ENCODE measurements at places on chromosomes 6 and 20. TPM values are rescaled to one million over a fixed set of nuclear protein-coding genes. Genes with fewer than 3 reads are reported as not detected.

- DNase-seq, result no peak
- H3K27me3 ChIP-seq, result no peaks in the 10 kb centered on the region
- H3K27ac ChIP-seq, result no peak overlapping the region
- no peaks in the 10 kb centered on the region for H3K4me1 ChIP-seq
These were observed 32.3 kb downstream of the GSTA3 start for GRCh38 chr6:52877168-52877567.

GRCh38 chr6:145736661-145737144 lies 1.4 kb upstream of the EPM2A start:
- H3K4me1 ChIP-seq, result peaks cover 28% of the 10 kb centered on the region
- peak overlapping the region; percentile 70 for H3K4me3 ChIP-seq
- no peaks in the 10 kb centered on the region for H3K36me3 ChIP-seq
- peak overlapping the region; percentile 97 for H3K27ac ChIP-seq

DNA sequence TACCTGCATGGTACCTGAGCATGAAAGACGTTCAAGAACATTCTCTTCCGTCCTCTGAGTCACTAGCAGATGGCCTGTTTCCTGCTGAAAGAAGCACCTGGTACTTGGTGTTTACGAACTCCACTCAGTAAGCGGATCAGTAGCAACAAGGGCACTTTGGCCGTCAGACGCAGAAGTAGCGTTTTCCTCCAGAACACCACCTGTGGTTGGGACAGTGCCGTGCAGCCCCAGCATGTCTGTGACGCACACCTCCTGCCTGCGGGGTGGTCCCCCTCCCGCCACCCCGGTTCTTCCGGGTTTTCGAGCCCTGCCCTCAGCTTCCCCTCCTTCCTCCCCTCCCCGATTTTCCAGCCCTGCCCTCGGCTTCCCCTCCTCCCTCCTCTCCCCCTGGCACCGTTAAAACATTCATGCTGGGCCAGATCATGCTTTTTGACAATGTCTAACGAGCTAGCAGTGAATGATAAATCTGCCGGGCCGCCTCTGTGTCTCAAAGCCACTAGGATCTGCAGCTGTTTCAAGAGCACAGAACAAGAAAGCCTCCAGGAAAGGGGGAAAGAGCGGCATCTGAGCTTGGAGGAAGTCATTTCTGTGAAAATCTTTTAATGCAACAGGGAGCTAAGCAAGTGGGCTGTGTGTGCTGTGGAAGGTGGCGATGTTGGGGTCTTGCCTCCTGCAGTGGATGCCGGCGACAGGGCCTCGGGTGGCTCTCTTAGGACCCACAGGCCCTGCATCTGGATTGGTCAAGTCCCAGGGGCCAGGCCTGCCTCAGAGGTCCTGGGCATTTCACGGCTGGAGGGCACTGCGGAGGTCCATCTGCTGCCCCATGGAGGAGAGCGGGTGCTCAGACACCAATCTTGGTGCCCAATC lies 207.9 kb downstream of the ERMARD start:
- H3K4me1 ChIP-seq, result peaks cover 19% of the 10 kb centered on the region
- H3K4me3 ChIP-seq, result peak overlapping the region; percentile 18
- no peaks in the 10 kb centered on the region for H3K27me3 ChIP-seq
- H3K27ac ChIP-seq, result peak overlapping the region; percentile 1
- H3K36me3 ChIP-seq, result no peaks in the 10 kb centered on the region
- peak; percentile 88 for DNase-seq

GRCh38 chr20:63420359-63421093 lies 51.9 kb downstream of the KCNQ2 start:
- no peaks in the 10 kb centered on the region for H3K36me3 ChIP-seq
- H3K4me1 ChIP-seq, result no peaks in the 10 kb centered on the region
- no peak for DNase-seq
- H3K4me3 ChIP-seq, result no peak overlapping the region
- H3K27me3 ChIP-seq, result no peaks in the 10 kb centered on the region
- H3K27ac ChIP-seq, result no peak overlapping the region

IRF4 gene
- total RNA-seq, result 5.3 TPM

CCN6 gene
- not detected for total RNA-seq

- peaks cover 15% of the 10 kb centered on the region for H3K4me1 ChIP-seq
- no peaks in the 10 kb centered on the region for H3K36me3 ChIP-seq
- H3K27me3 ChIP-seq, result no peaks in the 10 kb centered on the region
- H3K4me3 ChIP-seq, result no peak overlapping the region
- no peak overlapping the region for H3K27ac ChIP-seq
- peak; percentile 41 for DNase-seq
These were observed 124.2 kb downstream of the SLC24A3 start for GRCh38 chr20:19336631-19337030.

RAD21L1 gene
- total RNA-seq, result not detected

SRSF6 gene
- 76.9 TPM for total RNA-seq

GRCh38 chr6:114878091-114878490 lies 535.3 kb upstream of the HS3ST5 start:
- no peaks in the 10 kb centered on the region for H3K4me1 ChIP-seq
- no peaks in the 10 kb centered on the region for H3K27me3 ChIP-seq
- H3K4me3 ChIP-seq, result no peak overlapping the region
- DNase-seq, result no peak

DNA sequence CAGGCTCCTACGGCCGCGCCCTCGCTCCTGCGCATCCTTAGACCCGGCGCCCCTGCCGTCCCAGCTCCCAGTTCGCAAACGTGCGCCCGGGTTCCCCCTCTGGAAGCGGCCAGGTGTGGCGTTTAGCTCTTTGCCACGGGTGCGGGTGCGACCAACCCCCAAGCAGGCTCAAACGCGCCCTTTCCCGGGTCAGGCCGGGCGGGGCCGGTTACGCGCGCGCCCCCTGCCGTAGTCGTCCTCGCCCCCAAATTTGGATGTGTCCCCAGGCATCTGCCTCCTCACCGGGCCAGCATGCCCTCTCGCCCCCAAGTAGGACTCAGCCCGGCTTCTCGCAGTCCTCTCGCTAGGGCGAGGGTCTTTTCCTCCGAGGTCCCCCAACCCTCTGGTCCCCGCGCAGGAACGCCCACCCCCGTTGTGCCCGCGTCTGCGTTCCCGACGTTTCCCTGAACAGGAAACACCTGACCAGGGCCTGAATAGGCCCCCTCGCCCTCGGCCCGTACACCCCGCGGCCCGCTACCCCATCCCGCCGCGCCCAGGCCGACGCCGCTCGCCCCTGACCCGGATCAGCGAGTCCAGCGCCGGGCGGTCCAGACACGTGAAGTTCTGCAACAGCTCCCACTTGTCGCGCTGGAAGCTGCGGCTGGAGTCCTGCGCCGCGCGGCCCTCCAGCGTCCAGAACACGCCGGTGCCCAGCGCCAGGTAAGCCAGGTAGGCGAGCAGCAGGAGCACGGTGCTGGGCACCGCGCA lies 520 bp downstream of the KCNK17 start:
- H3K4me3 ChIP-seq, result peak overlapping the region; percentile 38
- H3K27ac ChIP-seq, result no peak overlapping the region
- DNase-seq, result no peak
- no peaks in the 10 kb centered on the region for H3K36me3 ChIP-seq
- H3K4me1 ChIP-seq, result peaks cover 20% of the 10 kb centered on the region

DNA sequence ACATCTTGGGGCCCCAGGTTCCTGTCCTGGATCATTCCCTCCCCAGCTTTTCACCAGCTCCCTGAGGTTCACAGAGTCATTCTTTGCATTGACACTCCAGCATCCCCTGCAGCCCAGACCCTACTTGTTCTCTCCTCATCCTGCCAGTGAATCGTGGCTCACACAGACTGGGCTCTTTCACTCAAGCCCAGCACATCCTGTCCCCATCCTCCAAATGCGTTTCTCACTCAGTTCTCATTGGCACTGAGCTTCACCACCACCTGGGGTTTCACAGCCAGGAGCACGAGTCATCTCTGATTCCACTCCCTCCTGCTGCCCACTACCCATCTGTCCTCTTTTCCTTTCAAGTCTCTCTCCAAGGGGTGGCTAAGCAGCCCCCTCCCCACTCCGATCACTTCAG lies 85.4 kb upstream of the NNAT start:
- DNase-seq, result no peak
- H3K27me3 ChIP-seq, result peaks cover 45% of the 10 kb centered on the region
- no peaks in the 10 kb centered on the region for H3K36me3 ChIP-seq
- H3K4me1 ChIP-seq, result no peaks in the 10 kb centered on the region

DNA sequence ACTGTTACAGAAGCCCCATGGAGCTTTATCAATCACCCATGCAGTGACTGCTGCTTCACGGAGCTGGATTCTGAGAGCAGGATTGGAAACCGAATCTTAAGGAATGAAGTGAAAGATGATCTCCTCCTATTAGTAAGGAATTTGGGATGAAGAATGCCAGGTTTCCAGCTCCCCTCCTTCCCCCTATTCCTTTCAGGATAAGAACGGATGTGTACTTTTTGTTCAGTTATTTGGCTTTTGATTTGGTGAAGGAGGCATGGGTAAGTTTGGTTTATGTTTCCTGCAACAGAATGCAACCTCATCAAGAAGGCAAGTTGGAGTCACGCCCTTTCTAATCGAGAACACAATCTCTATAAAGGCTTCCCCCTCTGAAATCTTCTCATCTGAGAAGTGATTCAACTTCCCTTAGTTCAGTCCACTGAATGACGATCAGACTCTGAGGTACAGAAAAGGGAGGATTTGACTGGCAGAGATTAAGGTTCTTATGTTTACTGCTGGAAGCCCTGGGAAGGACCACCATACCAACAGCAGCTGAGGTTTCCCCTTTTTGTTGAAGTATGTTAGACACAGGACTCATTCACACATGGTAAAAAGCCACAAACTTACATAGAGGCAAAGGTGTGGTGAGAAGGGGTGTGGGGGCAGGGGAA lies 5.5 kb downstream of the ELMO2 start:
- H3K4me1 ChIP-seq, result peaks cover 70% of the 10 kb centered on the region
- H3K4me3 ChIP-seq, result peak overlapping the region; percentile 3
- no peaks in the 10 kb centered on the region for H3K27me3 ChIP-seq
- H3K36me3 ChIP-seq, result peaks cover 4% of the 10 kb centered on the region

GRCh38 chr20:25259358-25259757 lies 11.5 kb downstream of the PYGB start:
- no peak overlapping the region for H3K27ac ChIP-seq
- peaks cover 14% of the 10 kb centered on the region for H3K4me1 ChIP-seq
- no peak for DNase-seq

DNA sequence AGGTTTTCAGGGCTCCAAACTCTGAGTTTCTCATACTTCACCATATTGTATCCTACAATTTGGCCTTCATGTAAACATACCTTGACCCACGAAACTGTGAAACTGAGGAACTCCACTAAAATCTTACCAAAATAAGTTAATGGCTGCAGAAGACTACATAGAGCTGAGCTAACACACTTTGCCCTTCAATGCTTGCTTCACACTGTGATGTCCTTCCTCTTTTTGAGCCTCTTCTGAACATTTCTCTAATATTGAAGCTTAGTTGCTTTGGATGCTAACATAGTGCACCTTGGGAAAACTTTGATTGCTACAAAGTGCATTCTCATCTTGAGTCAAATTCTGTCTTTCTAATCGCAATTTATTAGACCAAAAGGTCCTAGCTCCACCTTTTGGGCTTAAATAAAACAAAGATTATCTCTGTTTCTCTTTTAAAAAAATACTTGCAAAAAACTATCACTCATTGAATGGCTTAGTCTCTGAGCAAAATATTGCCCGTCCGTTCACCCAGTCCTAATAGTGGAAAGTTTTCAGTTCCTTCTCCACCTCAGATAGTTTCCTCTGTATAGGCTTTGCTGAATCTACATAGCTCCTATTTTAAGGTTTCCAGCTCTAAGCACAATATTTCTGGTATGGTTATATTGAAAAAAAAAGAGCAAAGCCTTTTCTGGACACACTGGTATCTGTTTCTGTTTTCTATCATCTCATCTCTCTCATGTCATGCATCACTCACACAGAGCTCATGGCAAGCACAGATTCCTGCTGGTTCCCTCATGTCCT lies 494.6 kb downstream of the RFPL4B start:
- no peaks in the 10 kb centered on the region for H3K27me3 ChIP-seq
- no peak for DNase-seq
- no peaks in the 10 kb centered on the region for H3K36me3 ChIP-seq

- no peaks in the 10 kb centered on the region for H3K27me3 ChIP-seq
- DNase-seq, result no peak
- H3K4me1 ChIP-seq, result peaks cover 26% of the 10 kb centered on the region
- peaks cover 96% of the 10 kb centered on the region for H3K36me3 ChIP-seq
These were observed 9.2 kb downstream of the ECI2 start for GRCh38 chr6:4125933-4126864.

- H3K4me3 ChIP-seq, result no peak overlapping the region
- peaks cover 8% of the 10 kb centered on the region for H3K4me1 ChIP-seq
These were observed 19.7 kb downstream of the NPEPL1 start for GRCh38 chr20:58712151-58712791.

TSBP1 gene
- not detected for total RNA-seq

- H3K27ac ChIP-seq, result peak overlapping the region; percentile 96
- H3K27me3 ChIP-seq, result no peaks in the 10 kb centered on the region
- H3K4me3 ChIP-seq, result peak overlapping the region; percentile 49
- H3K36me3 ChIP-seq, result no peaks in the 10 kb centered on the region
- no peak for DNase-seq
These were observed 5.3 kb upstream of the ZNF184 start for GRCh38 chr6:27478141-27478705.

DNA sequence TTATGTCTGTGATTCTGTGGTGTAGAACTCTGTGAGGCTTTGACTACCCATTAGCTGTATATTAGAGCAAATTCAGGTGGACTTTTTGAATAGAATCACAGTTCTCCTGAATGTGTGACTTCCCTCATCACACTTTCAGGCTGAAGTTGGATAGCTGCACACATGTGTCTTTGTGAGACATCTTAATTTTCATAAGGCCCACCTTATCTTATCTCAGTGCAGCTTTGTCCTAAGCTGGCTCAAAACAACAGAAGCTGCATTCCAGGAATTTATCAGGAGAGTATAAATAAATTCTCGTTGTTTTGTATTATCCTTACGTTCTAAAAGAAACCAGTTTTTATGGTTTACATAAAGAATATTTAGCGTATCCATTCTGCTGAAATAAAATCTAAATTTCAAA lies 26.2 kb upstream of the SLC35D3 start:
- H3K27ac ChIP-seq, result no peak overlapping the region
- no peaks in the 10 kb centered on the region for H3K27me3 ChIP-seq
- DNase-seq, result no peak
- no peaks in the 10 kb centered on the region for H3K4me1 ChIP-seq
- no peak overlapping the region for H3K4me3 ChIP-seq

GRCh38 chr6:135088818-135089809 lies 34.5 kb upstream of the HBS1L start:
- H3K4me3 ChIP-seq, result no peak overlapping the region
- no peak for DNase-seq
- no peak overlapping the region for H3K27ac ChIP-seq
- H3K4me1 ChIP-seq, result no peaks in the 10 kb centered on the region

RFX6 gene
- not detected for total RNA-seq

- peaks cover 3% of the 10 kb centered on the region for H3K4me1 ChIP-seq
- H3K27me3 ChIP-seq, result no peaks in the 10 kb centered on the region
- no peak overlapping the region for H3K27ac ChIP-seq
- H3K36me3 ChIP-seq, result no peaks in the 10 kb centered on the region
- DNase-seq, result no peak
These were observed 5.1 kb downstream of the PRND start for GRCh38 chr20:4726710-4727397.

SLC17A1 gene
- not detected for total RNA-seq
